ENCODE measurements at places on chromosomes 7 and 10.

DNA sequence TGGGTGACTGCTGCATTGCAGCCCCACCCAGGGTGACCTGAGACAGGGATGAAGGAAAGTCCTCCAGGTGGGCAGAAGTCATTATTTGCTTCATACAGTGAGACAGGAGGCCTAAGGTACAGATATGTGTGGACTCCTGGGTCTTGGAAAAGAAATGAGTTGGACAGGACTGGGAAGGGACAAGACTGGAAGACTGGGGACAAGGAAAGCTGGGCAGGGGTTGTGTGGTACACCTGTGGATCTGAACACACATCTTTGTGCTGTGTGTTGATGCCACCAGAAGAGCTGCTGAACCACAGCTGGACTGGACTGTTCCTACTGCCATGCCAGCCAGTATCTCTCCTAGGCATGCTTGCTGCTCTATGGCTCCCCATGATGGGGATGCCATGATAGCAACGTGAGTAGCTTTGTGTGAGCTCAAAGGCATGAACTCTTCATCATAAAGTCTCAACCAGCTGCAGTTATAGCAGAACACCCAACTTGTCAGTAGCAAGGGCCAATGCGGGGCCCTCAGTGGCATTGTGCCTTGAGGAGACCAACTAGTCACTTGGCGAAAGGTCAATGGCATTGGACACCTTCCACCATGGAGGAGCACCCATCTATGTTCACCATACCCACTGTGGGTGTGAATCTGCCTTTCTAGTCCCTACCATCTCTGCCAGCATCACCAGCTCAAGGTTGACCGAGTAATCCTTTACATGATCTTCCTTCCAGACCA lies 76.0 kb upstream of the GRB10 start:
- no peak for DNase-seq

GRCh38 chr10:124701435-124701834 lies 42.7 kb downstream of the FAM53B start:
- no peak for DNase-seq

- DNase-seq = no peak
Observed at GRCh38 chr7:47765373-47765979, 182.8 kb downstream of the PKD1L1 start.

- DNase-seq = no peak
Observed at GRCh38 chr10:102801496-102801895, 35.7 kb downstream of the CYP17A1 start.

DNA sequence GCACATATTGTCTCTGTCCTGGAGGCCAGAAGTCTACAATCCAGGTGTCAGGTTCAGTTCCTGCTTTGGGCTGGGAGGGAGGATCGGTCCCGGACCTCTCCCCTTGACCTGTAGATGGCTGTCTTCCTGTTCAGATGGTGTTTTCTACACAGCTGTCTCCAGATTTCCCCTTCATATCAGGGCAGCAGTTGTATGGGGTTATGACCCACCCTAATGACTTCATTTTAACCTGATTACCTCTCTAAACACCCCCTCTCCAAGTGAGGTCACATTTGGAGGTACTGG lies 38.7 kb downstream of the ZNF467 start:
- DNase-seq = no peak

GRCh38 chr10:88428442-88428841 lies 154.7 kb downstream of the RNLS start:
- no peak for DNase-seq

DNA sequence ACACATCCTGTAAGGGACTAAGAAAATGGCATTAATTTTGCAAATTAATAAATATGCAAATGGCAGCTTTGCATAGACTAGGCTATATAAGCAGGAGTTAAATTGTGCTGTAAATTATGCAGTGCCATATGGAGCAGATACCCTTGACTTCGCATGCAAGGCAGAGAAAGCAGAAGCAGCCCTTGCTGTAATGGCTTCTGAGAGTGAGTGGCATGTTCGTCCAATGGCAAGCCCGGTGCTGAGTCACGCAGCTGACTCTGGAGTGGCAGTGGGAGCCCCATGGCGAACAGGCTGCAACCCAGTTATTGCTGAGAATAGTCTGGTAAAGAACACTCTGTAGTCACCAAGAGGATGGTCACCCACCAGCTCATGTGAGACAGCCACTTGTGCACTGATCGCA lies 1186.5 kb downstream of the TYW1 start:
- no peak for DNase-seq

- DNase-seq = no peak
Observed at GRCh38 chr7:81883801-81884393, 114.0 kb upstream of the HGF start.

GRCh38 chr10:7572391-7572790 lies 94.4 kb downstream of the ITIH5 start:
- DNase-seq = no peak

DNA sequence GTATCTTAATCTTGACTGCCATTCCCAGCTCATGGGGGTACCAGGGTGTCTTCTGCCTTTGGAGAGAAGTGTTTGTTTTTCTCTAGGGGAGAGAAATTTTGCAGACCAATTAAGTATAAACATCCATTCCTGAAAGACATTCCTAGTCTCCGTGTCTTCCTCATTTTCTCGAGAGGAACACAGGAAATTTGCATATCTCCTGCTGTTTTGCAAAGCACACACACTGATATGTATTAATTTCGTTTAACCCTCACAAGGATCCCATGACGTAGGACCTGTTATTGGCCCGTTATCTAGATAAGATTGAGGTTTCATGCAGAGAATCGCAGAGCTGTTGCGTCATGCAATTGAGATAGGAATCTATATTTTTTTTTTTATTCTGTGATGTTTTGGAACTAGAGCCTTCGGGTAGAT lies 944 bp downstream of the RHBDD2 start:
- no peak for DNase-seq

DNA sequence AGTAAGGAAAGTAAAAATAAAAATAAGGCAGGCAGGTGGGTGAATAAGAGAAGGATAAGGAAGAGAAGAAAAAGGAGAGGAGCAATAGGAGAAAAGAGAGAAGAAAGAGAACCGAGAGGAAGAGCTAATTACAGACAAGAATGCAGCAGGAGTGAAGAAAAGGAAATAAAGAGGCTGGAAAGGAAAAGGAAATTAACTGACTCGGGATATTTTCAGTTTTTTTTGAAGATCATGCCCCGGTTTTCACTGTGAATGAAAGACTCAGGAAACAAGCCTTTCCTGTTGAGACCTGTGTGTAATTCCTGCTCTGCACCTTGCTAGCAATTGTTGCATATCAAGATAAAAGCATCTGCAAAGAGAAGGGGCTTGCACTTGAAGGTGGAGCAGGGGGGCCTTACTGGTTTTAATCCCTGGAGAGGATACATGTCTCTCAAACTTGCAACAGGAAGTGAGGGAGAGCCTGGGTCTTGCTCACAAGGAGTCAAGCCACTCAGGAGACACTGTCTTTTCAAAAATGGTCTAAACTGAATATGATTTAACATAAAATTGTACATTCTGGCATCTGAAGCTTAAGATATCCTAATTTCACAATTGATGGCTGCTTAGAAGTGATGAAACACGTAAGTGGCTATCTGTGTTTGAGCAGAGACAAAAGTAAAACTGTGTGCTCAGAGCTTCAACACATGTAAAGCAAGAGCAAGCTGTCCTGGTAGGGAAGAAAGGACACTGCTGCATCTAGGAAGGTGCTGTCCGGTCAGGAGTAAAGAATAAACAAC lies 157.6 kb downstream of the FAM107B start:
- no peak for DNase-seq

DNA sequence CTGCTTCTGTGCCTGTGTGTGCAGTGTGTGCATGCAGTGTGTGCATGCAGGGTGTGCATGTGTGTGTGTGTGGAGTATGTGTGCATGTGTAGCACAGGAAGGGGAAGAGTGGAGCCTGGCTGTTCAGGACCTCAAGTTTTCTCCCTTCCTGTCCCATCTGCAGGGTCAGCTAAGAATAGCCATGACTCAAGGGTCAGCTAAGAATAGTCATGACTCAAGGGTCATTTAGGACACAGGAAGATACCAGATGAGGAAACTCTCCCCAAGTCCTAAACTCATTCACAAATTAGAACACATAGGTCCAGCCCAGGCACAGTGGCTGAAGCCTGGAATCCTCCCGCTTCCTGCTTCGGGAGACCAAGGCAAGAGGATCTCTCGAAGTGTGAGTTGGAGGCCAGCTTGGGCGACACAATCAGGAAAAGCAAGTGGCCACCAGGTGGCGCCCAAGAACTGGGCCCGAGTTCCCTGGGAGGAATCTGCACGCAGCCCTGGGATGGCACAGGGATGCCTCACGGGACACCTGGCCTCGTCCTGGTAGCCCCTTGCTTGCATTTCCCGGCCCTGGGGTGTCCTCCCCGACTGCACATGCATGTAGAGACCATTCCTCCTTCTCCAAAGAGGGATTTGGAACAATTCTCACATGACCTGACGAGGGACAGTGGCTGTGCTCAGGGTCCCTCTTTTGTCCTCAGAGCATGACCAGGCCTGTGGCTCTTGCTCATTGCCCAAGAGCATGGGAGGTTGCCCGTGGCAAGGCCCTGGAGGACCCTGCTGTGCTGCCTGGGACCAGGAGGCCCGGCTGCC lies 21.4 kb upstream of the VOPP1 start:
- peak; percentile 56 for DNase-seq

DNA sequence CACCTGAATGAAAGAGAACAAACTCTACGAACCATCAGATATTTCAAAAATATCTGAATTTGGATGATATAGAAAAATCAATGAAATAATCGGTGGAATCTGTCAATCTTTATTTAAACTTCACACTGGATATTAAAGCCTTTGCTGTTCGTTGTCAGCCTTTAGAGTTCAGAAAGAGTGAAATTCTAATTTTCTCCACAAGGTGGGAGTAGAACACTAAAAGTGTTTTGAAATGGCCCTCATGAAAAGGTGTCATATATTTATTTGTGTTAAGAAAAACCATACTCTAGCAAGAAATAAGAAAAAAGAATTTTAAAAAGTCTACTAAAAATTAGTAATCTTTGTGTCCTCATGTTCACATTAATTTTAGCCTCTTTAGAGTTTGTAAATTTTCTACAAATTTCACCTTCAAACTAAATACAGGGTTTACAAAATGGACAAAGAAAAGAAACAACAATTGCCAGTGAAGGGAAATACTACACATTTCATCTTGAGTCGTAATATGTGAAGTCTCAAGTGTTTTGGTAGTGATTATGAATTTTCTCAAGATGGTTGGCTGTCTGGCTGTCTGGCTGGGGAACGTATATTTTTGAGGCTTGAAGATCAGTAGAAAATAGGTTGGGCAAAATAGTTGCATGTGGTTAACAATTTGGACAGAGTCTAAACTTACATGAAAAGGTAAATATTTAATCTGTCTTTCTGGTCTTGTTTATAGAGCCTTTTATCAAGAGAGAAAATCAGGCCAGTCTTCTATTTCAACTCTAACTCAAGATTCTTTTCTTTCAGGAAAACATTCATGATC lies 43.7 kb downstream of the DNAJB9 start:
- DNase-seq = peak; percentile 34

DNA sequence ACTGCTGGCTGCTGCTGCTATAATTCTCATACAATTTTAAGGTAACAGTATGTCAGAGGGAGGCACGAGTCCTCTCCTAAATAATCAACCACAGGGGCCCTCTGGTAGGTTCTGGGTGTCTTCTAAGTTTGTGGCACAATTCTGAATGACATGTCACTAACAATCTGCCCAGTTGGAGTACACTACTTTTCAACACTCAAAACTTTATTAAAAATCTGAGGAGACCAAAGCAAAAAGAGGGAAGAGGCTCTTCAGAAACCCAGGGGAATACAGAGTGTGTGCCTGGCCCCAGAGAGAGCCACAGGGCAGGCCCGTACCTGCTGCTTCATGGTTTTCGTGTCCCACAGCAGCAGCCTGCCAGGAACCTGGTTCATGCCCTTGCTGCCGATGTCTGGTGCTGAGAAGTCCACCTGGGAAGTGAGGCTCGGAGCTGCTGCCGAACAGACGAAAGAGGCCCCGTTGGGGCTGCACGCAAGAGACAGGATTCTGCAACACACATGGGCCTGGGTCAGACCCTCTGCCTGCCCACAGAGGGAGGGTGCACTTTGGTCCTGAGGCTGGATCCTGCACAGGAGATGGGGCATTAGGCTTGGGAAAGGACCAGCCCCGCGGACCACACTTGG lies 18.3 kb downstream of the WDR91 start:
- DNase-seq = no peak

All from GM20000 (cell line).